DMS 273 treated with DMSO at 0.1 percent for 48 hours (cell line): ENCODE measurements at places on chromosomes 12 and 14.

- no peak for DNase-seq
Measured at GRCh38 chr12:113409462-113410124, 5.9 kb upstream of the SDS start.

DNA sequence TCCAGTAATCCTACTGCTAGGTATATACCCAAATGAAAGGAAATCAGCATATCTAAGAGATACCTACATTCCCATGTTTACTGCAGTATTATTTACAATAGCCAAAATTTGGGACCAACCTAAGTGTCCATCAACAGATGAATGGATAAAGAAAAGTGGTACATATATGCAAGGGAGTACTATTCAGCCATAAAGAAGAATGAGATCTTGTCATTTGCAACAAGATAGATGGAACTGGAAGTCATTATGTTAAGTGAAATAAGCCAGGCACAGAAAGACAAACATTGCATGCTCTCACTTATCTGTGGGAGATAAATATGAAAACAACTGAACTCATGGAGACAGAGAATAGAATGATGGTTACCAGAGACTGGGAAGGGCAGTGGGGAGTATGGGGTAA is 109.5 kb downstream of the INSM2 start:
- DNase-seq = no peak

DNA sequence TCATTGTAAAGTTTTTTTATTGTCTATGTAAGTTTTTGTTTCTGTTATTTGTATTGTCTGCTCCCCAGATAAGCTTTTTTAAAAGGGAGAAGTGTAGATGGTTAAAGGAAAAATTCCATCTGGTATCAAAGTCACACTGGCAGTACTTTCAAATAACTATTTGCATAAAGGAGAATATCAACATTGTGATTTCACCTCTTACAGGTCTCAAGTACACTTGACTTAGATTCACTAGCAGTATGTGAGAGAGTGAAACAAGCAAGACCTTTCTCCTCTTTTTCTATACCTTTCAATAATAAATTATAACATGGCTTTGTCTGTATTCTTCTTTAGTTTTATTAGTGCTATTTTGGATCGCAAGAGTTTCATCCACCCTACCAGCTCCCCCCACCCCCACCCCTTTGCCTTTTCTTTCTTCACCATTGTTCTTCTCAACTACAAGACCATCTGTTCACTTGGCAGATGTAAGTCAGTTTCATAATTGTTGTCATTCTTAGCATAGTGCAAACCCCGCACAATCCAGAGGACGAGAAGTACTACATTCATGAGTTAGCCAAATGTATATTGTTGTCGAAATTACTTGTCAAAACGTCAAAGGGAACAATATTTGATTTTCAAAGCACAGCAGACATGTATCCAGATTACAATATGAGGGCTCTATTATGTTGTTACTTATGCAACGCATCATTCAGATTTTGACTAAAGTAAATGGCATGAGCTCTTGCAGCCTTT is 602.7 kb upstream of the FLRT2 start:
- DNase-seq = no peak

- DNase-seq = no peak
Measured at GRCh38 chr12:117328556-117329100, 32.8 kb downstream of the NOS1 start.

GRCh38 chr12:66662179-66662578 is 16.7 kb downstream of the GRIP1 start:
- DNase-seq = no peak

DNA sequence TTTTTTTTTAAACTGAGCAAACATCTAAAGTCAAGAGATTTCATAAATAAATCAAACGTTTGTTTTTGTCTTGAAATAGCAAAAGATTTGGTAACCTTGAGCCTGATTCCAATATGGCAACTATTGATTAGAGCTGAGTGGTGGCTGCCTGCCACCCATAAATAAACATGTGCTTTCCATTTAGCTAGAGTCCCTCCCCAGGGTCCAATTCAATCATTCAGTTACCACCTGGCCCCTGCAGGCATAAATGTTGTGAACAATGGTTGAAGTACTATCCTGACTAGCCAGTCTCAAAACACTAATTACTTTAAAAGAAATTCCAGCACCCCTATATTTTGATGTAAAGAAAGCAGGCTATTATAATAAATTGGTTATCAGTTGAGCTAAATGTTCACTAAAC is 129.7 kb upstream of the GRIP1 start:
- DNase-seq = no peak

DNA sequence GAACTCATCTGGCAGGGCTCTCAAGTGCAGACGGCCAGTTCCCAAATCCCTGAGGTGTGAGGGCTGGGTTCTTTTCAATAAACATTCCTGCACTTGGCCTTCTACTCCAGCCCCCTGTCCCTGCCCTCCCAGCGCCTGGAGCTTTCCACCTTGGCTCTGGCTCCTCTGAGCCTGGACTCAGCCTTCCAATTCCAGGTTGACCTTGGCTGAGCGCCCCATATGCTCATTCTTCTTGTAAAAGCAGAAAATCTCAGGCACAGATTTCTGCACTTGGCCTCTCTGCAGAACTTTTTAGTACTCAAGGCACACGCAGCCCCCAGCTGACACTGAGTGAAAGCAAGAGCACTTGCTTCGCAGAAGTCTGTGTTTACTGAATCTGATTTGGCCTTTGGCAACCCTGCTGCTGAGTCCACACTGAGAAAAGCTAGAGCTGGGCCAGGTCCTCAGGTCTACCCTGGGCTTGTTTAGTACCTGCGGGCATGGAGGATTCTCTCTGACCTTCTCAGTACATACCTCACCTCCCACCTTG is 222.7 kb downstream of the MSRB3 start:
- no peak for DNase-seq

DNA sequence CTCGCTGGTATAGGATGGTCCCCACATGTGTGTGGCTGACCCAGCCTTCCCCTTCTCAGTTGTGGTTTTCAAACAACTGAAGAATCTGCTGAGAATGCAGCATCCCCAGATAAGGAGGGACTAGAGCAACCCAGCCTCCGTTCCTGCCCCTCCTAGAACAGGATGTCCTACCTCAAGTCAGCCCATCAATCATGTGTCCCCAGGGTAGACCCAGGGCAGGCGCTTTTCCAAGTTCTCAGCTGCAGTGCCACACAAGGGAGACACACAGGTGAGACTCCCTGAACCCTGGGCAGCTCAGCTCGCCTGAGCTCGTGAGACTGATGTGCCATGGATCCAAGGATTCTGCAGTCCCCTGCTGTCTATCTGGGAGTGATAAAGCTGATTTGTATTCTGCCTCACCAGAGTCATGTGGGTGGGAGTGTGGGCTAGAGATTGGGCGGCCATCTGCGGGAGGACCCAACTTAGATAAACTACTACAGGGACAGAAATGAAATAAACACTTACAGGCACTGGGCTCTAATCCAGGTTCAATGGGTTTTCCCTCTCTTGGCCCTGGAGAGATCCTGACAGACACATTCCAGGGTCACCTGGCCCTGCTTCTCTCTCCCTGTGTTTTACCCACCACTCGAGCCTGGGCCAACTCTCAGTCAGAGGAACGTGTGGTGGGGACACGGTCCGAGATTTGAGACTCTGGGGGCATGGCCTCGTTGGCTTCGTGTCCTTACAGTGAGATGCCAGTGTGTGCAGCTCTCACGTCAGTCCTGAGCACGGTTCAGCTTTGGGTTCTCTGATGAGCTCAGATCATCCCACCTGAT is 303.5 kb upstream of the SFSWAP start:
- DNase-seq = no peak

GRCh38 chr14:96268431-96269358 is 12.7 kb downstream of the BDKRB1 start:
- DNase-seq = no peak

DNA sequence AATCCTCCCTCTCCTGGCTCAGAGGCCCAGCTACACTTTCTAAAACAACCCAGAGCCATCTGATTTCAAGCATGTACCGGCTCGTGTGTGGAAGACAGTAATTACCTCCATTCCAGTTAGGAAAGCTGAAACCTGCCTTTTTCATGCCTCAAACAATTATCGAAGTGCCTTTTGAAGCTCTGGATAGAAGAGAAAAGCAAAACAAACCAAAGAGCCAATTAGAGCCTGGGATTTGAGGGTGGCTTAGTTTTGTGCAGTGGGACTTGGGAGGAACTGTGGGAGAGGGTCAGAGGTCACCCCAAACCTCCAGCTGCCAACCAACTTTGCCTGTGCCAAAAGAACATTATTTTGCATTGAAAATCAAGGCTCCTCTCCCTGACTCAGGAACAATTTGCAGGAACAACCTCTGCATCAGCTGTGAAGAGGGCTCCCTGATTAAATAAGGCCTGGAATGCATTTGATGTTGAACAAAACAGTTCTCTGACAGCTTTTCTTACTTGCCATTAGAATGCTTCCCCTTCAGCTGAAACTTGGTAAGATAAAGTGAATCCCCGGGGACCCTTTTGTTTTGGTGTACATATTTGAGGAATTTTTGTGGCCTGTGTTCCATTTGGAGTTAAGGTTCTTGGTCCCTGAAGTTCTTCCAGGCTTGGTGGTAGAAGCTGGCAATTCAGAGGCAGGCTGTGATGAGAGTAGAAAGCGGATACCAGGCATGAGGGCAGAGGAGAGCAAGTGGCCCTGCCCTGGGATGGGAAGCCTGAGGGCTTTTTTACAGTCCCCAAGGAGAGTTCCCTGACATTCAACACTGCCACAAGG is 270.1 kb downstream of the ZFP36L1 start:
- DNase-seq = no peak

DNA sequence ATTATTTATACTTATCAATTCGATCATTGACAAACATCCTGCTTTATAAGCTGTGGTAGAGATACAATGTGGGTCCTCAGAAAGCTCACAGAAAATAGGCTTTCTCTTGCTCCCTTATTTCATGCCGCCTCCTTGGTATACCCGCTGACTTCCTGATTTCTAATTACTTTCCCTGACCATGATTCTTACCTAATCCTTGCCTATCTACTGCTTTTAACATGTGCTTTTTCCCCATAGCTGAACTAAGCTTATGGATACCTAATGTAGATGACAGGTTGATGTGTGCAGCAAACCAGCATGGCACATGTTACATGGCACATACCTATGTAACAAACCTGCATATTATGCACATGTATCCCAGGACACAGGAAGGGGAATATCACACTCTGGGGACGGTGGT is 65.1 kb downstream of the ITPR2 start:
- DNase-seq = no peak

- no peak for DNase-seq
Measured at GRCh38 chr12:106027286-106027685, 111.5 kb downstream of the NUAK1 start.

DNA sequence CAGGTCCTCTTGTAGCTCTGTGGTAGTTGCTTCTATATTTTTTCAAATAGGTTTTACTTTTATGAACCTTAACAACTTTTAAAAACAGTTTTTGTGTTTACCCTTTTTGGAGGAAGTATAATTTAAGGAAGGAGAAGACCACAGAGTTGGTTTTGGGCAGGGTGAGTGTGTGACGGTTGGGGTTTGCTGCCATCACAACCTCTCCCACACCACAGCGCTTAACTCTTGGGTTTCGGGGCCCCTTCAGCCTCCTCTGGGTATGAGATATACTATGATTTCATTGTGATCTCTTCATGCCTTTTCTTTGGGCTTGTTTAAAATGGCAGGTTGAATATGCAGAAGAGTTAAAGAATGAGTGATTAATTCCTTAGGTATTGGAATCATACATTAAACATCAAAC is 228.7 kb upstream of the CRY1 start:
- no peak for DNase-seq

DNA sequence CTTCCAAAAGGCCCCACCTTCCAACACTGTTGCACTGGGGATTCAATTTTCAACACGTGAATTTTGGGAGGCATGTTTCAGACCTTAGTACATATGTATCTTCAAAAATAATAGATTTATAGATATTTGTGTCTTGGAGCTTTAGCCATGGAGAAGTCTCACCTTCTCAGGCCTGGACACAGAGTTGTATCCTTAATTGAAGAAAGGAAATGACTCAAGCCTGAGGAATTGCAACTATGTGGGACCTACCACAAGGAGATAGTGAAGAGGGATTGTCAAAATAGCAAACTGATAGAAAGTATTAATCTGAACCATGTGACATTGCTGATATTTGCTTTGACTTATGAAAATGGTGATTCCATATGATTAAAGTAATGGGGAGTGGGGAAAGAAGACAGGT is 89.8 kb downstream of the ACSS3 start:
- no peak for DNase-seq
